ENCODE measurements at places on chromosomes 11 and 22.

DNA sequence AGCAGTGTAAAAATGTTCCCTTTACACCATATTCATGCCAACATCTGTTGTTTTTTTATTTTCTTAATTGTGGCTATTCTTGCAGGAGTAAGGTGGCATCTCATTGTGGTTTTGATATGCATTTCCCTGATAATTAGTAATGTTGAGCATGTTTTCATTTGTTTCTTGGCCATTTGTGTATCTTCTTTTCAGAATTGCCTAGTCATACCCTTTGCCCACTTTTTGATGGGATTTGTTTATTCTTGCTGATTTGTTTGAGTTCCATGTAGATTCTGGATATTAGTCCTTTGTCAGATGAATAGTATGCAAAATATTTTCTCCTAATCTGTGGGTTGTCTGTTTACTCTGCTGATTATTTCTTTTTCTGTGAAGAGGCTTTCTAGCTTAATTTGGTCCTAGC, 98.9 kb upstream of the SERPIND1 start:
- no peak for DNase-seq

DNA sequence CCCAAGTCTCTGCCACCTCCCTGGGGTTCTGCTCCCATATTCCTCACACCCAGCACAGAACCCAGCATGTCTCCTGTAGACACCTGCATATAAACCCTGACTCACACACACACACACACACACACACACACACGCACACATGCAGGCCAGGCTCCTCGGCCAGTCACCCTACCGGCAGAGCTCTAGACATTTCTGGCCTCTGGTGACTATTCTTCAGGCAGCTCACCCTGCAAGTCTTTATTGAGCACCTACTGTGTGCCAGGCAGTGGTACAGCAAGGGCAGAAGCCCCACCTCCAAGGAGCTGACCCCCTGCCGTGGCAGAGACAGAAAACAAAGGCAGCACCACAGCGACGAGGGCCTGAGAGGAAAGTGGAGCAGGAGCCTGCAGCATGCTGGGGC, 50.3 kb downstream of the CDKN1C start:
- DNase-seq = no peak

- DNase-seq = no peak
These were observed 23.6 kb downstream of the PDGFB start for GRCh38 chr22:39220890-39221850.

- DNase-seq = no peak
These were observed 13.5 kb upstream of the SPI1 start for GRCh38 chr11:47391711-47392432.

- DNase-seq = no peak
These were observed 630 bp downstream of the CASP4 start for GRCh38 chr11:104967534-104968354.

- no peak for DNase-seq
These were observed 194.5 kb downstream of the ADAMTS15 start for GRCh38 chr11:130642994-130643393.

GRCh38 chr22:37552524-37553163, 7.6 kb upstream of the CDC42EP1 start:
- no peak for DNase-seq

- DNase-seq = no peak
These were observed 341.5 kb downstream of the CASP12 start for GRCh38 chr11:104556606-104557301.

- DNase-seq = peak; percentile 88
These were observed 5.2 kb downstream of the SBF1 start for GRCh38 chr22:50469377-50470305.
